ENCODE measurements at places on chromosomes 7 and 10.

DNA sequence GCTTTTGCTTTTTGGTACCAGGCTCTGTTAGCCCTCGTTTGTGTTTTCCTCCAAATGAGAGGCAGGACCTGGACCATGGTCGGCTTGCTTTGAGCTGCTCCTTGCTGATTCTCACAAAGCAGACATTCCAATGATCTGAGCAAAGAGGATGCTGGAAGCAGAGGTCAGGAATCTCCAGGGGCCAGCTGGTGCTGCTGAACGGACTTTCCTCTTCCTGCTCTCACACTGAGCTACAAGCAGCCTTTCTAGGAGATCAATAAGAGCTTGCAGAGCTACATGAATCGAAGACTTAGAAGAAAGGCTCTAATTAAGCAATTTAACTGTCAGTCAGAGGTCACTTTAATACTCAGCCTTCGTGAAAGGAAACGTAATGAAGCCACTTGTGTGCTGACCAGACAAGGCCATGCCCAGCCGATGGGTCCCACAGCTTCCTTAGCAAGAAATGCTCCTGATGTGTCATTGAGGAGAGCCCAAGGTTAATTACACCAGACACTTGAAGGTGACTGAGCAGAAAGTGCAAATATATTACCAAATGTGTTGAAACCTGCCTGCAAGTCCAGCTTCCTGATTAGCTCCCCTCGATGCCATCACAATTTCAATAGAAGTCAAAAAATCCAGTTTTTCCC lies 151.3 kb upstream of the RSU1 start:
- no peak for DNase-seq

DNA sequence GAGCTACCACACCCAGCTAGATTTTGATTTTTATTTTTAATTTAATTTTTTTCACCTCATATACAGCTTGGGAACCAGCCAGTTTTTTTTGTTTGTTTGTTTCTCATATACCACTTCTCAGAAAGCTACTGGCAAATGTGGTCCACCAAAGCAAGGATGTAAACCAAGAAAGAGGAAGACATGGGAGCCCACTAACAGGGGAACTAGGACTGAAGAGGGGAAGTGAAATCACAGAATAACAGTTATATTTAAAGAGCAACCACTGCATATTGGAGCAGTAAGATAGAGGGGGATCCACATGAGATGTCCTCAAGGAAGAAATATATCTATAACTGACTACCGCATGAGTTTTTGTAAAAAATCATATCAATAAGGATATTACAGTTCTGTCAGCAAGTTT lies 10.5 kb downstream of the CPVL start:
- no peak for DNase-seq

GRCh38 chr7:43904533-43905208 lies 1.7 kb downstream of the URGCP start:
- DNase-seq: no peak

DNA sequence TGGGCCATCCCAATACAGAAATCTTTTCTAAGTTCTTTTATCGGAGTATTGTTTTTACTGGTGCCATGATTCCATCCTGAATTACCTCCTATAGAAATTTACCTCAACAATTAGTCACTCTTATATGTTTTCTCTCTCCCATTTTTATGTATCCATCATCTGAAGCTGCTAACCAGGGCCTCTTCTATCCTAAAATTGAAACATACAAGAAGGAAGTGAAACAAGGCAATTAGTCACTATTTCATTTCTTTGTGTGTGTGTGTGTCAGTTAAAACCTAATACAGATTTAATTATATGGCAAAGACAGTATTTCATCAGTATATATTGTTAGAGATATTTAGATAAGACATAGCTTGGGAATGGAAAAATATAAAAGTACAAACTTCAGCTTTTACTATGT lies 148.4 kb upstream of the AHR start:
- DNase-seq: no peak

- peak; percentile 52 for DNase-seq
These were observed 186.8 kb downstream of the USP6NL start for GRCh38 chr10:11424456-11425295.

GRCh38 chr10:96073722-96074121 lies 30.3 kb downstream of the CCNJ start:
- DNase-seq: no peak

GRCh38 chr10:80268266-80268665 lies 21.2 kb downstream of the MAT1A start:
- no peak for DNase-seq

Data from midbrain (tissue), 1 donor.